Glutamatergic neuron (in vitro differentiated cells): ENCODE measurements at places on chromosomes 1 and 21.

- DNase-seq: no peak
- H3K4me1 ChIP-seq: peaks cover 39% of the 10 kb centered on the region
- H3K27ac ChIP-seq: peak overlapping the region; percentile 81
- H3K4me3 ChIP-seq: no peak overlapping the region
Observed at GRCh38 chr1:11280719-11281376, 7.8 kb downstream of the UBIAD1 start.

GRCh38 chr1:110634455-110635311 lies 28.5 kb upstream of the KCNA2 start:
- no peaks in the 10 kb centered on the region for H3K36me3 ChIP-seq
- peaks cover 23% of the 10 kb centered on the region for H3K4me1 ChIP-seq
- DNase-seq: no peak
- peak overlapping the region; percentile 28 for H3K27ac ChIP-seq
- no peak overlapping the region for H3K4me3 ChIP-seq

DNA sequence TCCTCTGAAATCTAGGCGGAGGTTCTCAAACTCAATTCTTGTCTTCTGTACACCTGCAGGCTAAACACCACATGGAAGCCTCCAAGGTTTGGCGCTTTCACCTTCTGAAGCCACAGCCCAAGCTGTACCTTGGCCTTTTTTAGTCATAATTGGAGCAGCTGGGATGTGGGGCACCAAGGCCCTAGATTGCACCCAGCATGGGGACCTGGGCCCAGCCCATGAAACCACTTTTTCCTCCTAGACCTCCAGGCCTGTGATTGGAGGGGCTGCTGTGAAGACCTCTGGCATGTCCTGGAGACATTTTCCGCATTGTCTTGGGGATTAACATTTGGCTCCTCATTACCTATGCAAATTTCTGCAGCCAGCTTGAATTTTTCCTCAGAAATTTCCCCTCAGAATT lies 181.0 kb downstream of the TYW3 start:
- no peak overlapping the region for H3K4me3 ChIP-seq
- H3K27ac ChIP-seq: no peak overlapping the region
- H3K36me3 ChIP-seq: peaks cover 8% of the 10 kb centered on the region
- H3K27me3 ChIP-seq: no peaks in the 10 kb centered on the region
- no peaks in the 10 kb centered on the region for H3K4me1 ChIP-seq
- no peak for DNase-seq

DNA sequence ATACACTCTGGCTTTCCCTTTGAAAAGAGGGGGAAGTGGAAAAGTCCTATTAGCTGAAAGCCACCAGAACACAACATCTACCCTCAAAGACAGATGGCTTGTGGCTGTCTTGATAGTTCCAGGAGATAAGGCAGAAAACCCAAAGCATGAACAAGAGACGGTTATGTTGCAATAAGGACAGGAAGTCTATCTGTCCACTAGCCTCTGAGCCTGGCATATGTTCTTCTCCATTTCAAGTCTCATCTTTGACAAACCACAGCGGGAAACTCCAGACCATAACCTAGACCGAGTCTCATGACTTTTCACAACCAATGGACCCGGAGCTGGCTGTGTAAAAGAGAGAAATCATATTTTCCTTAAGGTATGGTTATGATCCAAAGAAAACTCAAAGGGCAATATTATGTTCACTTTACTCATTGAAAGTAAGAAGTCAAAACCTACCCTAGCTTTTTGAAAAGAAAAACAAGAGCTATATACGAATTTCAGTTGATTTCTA lies 33.8 kb downstream of the DUSP10 start:
- no peak overlapping the region for H3K4me3 ChIP-seq
- peaks cover 9% of the 10 kb centered on the region for H3K36me3 ChIP-seq
- H3K27ac ChIP-seq: peak overlapping the region; percentile 90

- DNase-seq: no peak
- H3K27ac ChIP-seq: no peak overlapping the region
- no peak overlapping the region for H3K4me3 ChIP-seq
- no peaks in the 10 kb centered on the region for H3K36me3 ChIP-seq
- H3K4me1 ChIP-seq: no peaks in the 10 kb centered on the region
Observed at GRCh38 chr1:183144752-183145151, 41.3 kb upstream of the LAMC2 start.

DNA sequence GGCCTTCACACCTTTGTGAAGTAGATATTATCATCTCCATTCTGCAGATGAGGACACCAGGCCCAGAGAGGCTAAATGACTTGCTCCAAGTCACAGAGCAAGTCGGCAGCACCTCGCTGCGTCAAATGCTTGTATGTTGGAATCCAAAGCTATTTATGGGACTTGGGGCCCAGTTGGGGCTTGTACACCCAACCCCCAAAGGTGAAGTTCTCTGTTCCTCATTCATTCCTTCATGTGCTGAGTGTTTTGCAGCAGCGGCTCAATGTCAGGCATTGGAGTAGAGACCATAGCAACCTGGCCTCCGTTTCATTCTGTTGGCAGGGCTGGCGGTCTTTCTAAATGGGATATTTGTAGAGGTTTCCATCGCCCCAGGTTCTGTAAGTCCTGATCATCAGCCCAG lies 113.4 kb upstream of the SLC25A33 start:
- H3K4me1 ChIP-seq: peaks cover 47% of the 10 kb centered on the region
- H3K36me3 ChIP-seq: no peaks in the 10 kb centered on the region
- DNase-seq: no peak
- peak overlapping the region; percentile 48 for H3K27ac ChIP-seq
- no peak overlapping the region for H3K4me3 ChIP-seq

DNA sequence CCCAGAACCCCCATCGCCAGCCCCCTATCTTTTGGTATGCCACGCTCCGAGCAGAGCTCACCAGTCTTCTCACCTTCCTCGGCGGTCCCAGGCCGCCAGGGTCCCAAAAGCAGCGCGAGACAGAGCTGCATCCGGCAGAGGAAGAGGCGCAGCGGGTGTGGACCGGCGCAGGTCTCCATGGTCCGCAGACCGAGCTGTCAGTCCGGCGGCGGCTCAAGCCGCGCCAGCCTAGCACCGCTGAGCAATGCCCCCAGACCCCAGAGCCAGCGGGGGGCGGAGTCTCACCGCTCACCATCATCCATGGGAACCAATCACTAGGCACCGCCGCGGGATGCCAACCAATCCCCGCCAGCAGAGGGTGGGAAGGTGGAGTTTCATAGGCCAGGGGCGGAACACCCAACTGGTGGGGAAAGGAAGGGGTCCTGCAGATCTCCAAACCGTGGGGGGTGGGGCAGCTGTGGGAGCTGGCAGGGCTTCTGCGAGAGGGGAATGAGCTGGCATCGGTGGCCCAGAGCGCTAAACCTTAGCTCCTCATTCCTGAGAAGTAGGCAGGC lies at the start of gene EPHA10:
TSS of gene EPHA10 (minus strand) at position 233 of the 554 bp plus-strand sequence. CDS start at position 179, 54 bp downstream.
- peak within 1 kb of the TSS; percentile 54 for H3K27ac ChIP-seq
- no peaks in the 10 kb centered on the region for H3K36me3 ChIP-seq
- H3K4me1 ChIP-seq: peaks cover 11% of the 10 kb centered on the region
- peak; percentile 96 for DNase-seq

DNA sequence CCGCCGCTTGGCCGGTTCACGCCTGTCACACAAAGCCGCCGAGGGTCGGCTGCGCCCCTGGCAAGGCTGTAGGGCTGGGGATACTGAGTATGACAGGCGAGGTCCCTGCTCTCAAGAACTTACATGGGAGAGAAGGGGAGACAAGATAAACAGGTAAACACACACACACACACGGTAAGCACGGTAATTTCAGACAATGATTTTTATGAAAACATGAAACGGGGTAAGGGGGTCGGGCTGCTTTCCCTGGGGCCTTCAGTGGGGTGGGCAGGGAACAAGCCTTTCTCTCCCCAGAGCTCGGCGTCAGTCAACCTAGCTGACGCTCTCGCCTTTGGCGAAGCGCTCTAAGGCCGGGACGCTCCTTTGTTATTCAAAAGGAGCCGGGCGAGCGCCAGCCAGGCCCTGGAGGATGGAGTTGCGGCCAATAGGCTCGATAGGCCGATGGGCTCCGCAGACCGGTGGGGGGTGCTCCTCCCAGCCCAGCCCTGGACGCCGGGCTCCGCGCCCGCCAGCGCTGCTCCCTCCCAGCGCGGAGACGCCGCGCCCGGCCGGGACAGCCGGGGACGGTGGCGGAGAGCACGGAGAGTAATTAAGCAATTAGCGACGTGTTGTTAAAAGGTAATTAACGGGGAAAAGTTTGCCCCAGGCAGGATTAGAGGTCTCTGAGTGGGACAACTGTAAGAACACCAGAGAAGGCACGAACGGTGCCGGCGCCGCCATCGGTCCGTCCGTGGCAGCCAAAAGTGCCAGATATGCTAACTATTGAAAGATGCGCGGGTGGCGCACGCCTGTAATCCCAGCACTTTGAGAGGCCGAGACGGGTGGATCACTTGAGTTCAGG lies 950 bp upstream of the INKA2 start:
- H3K4me1 ChIP-seq: peaks cover 16% of the 10 kb centered on the region
- peak overlapping the region; percentile 96 for H3K27ac ChIP-seq
- peak overlapping the region; percentile 90 for H3K4me3 ChIP-seq
- peak; percentile 84 for DNase-seq
- peaks cover 29% of the 10 kb centered on the region for H3K27me3 ChIP-seq

GRCh38 chr1:223285452-223285851 lies 78.5 kb downstream of the SUSD4 start:
- H3K36me3 ChIP-seq: no peaks in the 10 kb centered on the region
- no peak overlapping the region for H3K4me3 ChIP-seq

DNA sequence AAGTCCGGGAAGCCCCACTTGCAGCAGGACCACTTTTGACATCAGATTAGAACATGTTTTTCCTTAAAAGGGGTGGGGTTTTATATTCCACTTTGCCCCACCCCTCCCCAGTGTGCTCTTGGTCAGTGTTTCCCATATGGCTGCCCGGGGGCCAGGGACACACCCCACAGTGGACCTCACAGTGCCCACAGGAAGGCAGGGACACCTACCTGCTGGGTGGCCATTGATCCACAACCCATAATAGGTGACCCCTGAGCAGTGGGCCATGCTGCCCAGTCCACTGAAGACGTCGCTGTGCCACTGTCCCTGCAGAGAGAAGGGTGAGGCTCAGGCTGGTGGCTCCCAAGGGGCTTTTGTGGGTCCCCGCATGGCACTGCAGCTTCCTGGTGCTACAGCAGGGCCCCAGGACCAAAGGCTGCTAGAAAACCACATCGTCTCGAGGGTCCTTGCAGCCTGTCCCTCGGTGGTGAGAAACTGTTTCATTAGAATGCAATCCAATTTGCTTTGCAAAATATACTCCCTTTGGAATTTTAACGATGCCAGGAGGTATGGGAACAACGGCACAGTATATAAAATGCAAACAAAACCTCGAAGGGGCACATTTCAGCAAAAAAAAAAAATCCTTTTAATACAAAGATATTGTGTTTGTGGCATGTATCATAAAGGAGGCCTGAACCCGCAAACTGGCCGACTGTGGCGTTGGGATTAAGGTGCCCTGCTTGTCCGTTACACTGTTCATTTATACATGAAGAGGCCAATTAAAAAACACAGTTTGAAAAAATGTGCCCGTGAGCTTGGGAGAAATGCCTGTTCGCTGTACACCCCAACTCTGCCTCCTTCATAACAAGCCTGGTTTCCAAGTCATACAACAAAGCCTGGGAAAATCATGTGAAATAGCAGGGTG lies 16.9 kb downstream of the MORN1 start:
- peaks cover 7% of the 10 kb centered on the region for H3K4me1 ChIP-seq
- no peak overlapping the region for H3K27ac ChIP-seq
- DNase-seq: peak; percentile 1

DNA sequence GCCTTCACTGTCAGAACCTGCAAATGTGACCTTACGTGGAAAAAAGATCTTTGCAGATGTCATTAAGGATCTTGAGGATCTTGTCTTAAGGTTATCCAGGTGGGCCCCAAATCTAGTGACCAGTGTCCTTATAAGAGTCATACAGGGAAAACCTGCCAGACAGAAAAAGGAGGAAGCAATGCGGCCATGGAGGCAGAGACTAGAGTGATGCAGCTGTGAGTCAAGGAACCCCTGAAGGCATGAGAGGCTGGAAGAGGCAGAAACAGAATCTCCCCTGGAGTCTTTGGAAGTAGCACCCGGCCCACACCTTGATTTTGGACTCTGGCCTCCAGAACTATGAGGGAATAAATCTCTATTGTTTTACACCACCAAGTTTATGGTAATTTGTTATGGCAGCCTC lies 36.5 kb upstream of the DNASE2B start:
- H3K36me3 ChIP-seq: no peaks in the 10 kb centered on the region
- H3K4me3 ChIP-seq: no peak overlapping the region
- H3K4me1 ChIP-seq: no peaks in the 10 kb centered on the region
- no peak overlapping the region for H3K27ac ChIP-seq

DNA sequence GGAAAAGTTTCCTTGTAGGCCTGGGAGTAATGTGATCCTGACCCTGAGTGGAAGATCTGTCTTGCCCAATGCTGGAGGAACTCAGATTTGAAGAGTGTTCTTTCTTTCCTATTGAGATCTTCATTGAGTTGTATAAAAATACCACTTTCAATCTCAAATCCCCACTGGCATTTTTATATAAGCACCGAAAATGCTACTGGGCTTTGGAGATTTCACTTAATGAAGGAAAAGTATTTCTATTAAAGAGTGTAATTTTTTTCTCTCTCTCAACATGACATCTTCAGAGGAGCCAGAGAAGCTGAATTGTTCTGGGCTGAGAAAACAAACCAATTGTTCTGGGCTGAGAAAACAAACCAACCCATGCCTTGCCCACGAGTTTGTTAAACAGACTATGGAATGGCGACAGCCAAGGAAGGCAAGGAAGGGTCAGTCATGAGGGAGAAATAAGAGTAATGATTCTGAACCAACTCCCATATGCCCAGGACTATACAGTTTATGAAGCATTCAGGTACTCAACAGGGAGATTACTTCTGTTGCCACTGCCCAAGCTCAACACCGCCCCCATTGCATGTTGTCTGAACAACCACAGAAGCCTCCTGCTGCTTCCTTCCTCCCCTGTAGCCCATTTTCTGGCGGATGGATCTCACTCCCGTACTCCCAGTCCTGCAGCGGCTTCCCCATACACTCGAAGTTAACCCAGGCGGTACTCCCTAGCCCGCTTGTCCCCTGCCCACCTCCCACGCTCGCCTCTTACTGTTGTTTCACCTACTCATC lies 103.2 kb downstream of the BEND5 start:
- peaks cover 34% of the 10 kb centered on the region for H3K4me1 ChIP-seq
- no peak overlapping the region for H3K4me3 ChIP-seq
- peak; percentile 43 for DNase-seq
- no peak overlapping the region for H3K27ac ChIP-seq

DNA sequence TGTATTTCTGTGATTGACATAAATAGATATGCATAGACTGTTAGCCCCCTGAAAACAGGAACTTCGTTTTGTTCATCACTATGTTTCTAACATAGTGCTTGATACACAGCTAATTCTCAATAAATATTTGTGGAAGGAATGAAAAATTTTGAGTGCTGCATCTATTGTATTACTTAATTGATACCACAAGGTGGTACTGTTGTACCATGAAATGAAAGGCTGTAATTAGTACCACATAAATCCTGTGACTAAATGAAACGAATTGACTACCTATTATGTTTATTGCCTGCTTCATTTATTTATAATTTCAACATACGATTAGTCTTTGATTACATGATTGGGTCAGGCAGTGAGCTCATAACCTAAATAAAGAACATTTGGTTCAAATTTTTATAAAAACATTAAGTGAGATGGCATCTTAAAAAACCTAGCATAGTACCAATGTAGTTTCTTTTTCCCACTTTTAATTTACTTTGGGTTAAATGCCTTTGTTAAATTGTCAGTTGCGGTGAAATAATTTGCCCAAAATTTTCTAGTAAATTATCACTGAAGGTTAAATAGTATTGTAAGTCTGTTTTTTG lies 15.0 kb upstream of the TGFB2 start:
- DNase-seq: no peak
- no peak overlapping the region for H3K4me3 ChIP-seq
- H3K27me3 ChIP-seq: no peaks in the 10 kb centered on the region

- no peaks in the 10 kb centered on the region for H3K36me3 ChIP-seq
- H3K27me3 ChIP-seq: peaks cover 2% of the 10 kb centered on the region
- no peak overlapping the region for H3K4me3 ChIP-seq
- DNase-seq: no peak
- no peak overlapping the region for H3K27ac ChIP-seq
Observed at GRCh38 chr1:212503714-212504113, 71.0 kb downstream of the NENF start.
